ENCODE measurements at places on chromosomes 16 and 17.

DNA sequence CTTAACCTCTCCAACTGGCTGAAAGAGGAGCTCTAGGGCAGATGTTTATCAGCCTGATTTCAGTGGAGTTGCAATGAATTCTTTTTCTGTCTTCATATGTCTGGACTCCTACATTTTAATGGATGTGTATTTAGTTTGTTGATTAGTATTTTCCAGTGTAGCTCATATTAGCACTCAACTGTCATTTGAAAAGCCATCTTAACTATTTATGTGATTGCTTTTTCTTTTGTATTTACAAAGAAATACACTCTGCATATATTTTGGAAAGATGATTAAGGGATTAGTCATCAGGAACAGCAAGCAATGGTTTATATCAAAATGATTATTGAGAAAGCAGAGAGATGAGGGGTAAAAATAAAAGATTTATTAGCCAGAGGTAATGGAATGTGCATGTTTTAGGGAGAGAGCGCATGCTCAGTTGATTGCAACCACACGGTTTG lies 71.1 kb downstream of the WWOX start:
- no peak for DNase-seq

- no peak for DNase-seq
Measured at GRCh38 chr17:17921192-17922069, 50.8 kb downstream of the TOM1L2 start.

DNA sequence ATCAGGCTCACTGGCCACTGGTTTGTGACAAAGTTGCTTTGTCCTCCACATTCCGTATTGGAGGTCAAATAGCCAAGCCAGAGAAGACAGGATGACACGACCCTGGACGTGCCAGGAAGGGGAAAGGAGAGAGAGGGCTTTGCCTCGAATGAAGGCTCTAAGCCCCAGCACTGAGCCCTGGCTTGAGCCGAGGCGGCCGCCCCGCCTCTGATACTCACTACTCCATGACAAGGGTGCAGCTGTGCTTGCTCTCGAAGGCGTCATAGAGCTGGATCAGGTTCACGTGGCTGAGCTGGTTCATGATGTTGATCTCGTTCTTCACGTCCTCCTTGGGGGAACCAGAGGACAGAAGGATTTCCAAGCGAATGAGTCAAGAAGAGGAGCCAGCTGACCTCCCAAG lies 19.3 kb downstream of the MYLK3 start:
- no peak for DNase-seq

GRCh38 chr16:1691276-1691675 lies 13.2 kb downstream of the JPT2 start:
- DNase-seq: no peak

- no peak for DNase-seq
Measured at GRCh38 chr16:70156207-70156978, 17.2 kb upstream of the CLEC18C start.

GRCh38 chr16:85415196-85416090 lies 197.7 kb upstream of the GSE1 start:
- DNase-seq: peak; percentile 3

- no peak for DNase-seq
Measured at GRCh38 chr16:842061-842476, 41.5 kb upstream of the GNG13 start.

GRCh38 chr16:31243734-31244670 lies 15.8 kb upstream of the ITGAM start:
- no peak for DNase-seq

- DNase-seq: no peak
Measured at GRCh38 chr16:51154271-51155171, 3.5 kb upstream of the SALL1 start.

DNA sequence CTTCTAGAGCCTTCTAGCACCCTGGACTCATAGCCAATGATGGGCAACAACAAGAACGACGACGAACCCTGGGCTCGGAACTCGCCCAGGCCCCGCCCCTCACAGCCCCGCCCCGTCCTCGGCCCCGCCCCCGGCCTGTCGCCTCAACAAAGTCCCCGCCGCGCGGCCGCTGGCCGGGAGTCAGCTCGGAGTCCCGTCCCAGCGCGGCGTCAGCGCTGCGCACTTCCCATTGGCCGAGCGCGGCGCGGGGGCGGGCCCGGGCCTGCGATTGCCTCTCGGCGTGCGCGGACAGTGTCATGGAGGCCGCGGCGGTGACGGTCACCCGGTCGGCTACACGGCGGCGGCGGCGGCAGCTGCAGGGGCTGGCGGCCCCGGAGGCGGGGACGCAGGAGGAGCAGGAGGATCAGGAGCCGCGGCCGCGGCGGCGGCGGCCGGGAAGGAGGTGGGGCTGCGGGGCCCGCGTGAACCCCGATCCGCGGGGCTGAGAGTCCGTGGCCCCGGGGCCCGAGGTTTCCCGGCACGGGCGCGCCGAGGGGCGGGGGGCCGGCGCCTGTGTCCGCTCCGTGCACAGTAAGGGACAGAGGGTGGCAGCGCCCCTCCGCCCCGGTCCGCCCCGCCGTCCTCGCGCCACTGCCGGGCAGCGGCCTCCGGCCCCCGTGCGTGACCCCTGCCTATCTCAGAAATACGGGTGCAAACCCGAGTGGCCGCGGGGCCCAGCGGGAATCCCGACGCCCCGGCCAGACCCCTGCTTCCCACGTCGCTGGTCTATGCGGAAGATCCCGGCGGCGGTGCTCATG lies at the start of gene ENGASE:
TSS of gene ENGASE (plus strand) at position 176 of the 797 bp plus-strand sequence. CDS start at position 297, 121 bp downstream.
- peak; percentile 90 for DNase-seq

DNA sequence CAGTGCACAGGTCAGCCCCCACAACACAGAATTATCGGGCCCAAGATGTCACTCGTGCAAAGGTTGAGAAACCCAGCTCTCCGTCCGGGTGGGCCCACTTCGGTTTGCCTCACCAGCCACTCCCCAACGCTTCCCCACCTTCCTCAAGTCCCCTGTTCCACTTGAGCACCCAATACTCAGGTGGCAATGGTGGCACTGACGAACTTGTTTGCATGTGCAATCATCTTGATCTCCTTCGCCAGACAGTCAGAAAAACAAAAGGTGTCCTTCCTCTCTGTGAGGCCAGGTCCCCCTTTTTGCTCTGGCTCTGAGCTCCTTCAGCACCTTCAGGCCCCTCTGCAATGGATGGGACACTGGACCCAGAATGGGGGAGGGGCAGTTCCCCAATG lies 3.7 kb downstream of the GGA2 start:
- no peak for DNase-seq

- DNase-seq: peak; percentile 43
Measured at GRCh38 chr17:28912281-28912937, 9.5 kb upstream of the DHRS13 start.

GRCh38 chr17:77423589-77424451 lies 283.1 kb downstream of the SEC14L1 start:
- no peak for DNase-seq

DNA sequence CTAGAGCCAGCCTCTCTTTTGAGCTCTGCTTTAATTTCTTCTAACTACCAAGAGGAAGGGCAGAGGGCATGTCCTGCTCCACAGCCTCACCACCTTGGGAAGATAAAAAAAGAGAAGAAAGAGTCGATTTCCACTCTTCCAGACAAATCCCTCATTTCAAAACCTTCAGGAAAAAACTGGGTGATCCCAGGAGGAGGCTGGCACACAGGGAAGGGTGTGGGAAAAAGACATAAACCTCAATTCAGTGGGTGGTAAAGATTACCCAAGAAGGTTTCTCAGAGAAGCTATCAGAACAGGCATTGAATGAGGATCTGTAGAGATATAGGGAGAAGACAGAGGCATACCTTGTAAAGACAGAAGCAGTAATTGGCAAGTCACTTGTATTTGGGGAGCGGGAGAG lies 79.9 kb upstream of the CRHR1 start:
- DNase-seq: no peak

DNA sequence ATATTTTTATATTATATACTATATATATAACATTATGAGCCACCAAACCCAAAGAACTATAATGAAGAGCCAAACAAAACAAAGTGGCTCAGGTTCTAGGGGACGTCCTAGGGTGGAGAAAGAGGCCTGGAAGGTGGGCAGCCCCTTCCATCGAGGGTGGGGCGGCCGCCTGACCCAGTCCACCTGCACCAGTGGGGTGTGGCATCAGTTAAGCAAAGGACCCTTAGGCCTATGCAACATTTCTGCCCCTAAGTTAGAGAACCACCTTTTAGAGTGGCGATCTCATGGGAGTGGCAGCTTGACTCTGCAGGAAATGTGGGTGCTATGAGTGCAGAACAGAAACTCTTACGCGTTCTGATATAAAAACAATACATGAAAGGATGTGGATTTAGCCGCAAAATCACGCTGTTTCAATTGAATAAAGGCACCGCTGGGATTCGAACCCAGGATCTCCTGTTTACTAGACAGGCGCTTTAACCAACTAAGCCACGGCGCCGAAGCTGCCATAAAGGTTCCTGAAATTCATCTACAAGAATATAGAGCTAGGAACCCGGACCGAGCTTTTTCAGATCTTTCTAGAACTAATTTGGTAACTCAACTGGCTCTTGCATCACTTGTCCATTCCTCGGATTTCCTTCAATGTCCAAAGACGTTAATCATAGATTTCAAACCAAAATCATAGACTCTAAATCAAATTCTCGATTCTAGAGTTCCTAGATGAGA lies 15.6 kb upstream of the AURKB start:
- peak; percentile 91 for DNase-seq

DNA sequence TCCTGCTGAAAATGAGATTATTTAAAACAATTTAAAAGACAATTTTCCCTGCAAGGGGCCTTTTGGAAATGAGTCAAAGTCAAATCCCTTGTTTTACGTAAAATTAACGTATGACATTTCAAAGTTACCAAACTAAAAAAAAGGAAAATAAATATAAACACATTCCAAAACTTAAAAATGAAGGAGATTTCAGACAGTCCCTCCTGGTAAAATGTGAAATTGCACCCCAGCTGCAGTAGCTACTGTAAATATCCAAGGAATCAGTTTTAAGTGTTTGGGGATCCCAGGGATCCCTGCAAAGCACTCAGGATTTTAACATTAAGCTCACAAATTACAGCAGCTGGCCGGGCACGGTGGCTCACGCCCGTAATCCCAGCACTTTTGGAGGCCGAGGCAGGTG lies 63.3 kb downstream of the NXN start:
- no peak for DNase-seq

DNA sequence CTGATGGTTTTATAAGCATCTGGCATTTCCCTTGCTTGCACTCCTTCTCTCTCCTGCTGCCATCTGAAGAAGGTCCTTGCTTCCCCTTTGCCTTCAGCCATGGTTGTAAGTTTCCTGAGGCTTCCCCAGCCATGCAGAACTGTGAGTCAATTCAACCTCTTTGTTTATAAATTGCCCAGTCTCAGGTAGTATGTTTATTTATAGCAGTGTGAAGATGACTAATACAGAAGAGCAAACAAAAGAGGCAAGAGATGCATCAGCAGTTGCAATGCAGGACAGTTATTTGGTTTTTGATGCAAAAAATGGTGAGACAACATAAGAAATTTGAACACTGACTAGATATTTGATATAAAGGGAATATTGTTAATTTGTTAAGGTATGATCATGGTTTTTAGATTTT lies 16.8 kb downstream of the TMEM100 start:
- no peak for DNase-seq

DNA sequence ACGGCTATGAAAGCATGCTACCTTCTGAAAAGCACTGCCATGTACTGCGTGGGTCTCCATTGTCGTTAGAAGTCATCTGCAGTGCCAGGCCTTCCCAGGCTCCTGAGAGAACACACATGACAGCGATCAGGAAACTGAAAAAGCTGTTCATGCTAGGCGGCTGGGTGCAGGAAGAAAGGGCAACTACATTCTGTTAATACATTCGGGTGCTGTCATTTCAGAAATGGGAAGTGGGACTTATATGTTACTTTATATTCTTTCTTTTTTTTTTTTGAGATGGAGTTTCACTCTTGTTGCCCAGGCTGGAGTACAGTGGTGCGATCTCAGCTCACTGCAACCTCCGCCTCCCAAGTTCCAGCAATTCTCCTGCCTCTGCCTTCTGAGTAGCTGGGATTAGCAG lies 19.9 kb downstream of the CFAP20 start:
- no peak for DNase-seq

- no peak for DNase-seq
Measured at GRCh38 chr17:39080421-39081078, 70.9 kb downstream of the PLXDC1 start.

- DNase-seq: no peak
Measured at GRCh38 chr16:81636298-81636993, 142.6 kb upstream of the PLCG2 start.

GRCh38 chr17:59542960-59543635 lies 22.3 kb upstream of the DHX40 start:
- DNase-seq: no peak

- no peak for DNase-seq
Measured at GRCh38 chr16:27725236-27726000, 175.5 kb downstream of the KATNIP start.

GRCh38 chr16:48156790-48157209 lies 1.0 kb upstream of the ABCC12 start:
- peak; percentile 91 for DNase-seq

DNA sequence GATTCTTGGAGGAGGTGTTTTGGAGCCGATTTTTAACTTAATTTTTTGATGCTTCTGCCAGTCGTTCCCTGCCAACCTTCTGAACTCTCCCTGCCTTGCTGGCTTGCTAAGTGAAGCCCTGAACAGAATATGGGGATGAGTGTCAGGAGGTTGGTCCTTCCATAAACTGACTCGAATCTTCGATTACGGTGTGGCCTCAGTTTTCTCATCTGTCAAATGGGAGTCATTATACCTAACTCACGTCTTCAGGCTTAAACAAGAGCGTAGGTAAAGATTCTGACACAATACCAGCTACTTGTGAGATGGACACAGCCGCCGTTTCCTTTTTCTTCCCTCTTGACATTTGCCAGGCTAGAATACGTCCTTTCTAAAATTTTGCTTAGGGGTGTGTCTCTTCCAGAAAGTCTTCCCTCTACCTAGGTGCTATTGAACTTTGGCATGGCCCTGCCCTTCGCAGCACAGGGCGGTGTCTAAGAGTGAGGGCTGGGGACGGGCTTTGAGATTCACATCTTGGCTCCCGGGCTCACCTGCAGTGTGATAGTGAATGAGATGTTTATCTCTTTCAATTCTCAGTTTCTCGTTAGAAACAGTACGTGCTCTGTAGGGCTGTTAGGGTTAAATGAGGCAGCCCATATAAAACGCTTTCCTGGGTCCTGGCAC lies 190.6 kb upstream of the SDK2 start:
- DNase-seq: no peak

DNA sequence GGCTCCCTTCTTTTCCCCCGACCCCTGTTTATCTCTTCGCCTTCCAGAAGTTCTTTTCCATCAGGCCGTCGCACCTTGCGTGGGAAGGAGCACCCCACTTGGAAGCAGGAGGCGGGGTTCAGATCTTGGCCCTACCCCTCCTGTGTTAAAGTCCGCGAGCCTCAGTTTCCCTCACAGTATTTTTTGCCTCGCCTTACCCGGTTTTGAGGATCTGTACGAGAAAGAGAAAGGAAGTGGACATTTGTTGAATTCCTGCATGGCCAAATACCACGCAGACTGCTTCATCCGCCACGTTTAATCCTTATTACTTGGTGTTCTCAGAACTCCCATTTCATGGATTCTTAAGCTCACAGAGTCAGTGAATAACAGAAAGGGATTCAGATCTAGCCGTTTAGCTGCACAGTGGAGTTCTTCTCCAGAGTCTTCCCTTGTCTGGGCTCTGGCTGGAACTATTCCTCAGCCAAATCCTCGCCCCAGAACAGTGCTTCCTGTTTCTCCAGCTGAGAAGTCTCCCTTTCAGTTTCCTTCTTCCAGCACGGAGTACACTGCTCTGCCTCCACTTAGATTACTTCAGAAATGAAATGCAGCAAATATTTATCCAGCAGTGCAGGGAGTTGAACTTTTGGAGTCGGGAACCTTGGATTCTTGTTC lies 590 bp downstream of the TMEM219 start:
- no peak for DNase-seq

GRCh38 chr17:30363715-30364202 lies 15.0 kb upstream of the CPD start:
- DNase-seq: peak; percentile 97

Measured in activated naive CD4-positive, alpha-beta T cell treated with anti-CD3 and anti-CD28 coated beads for 36 hours (primary cell).